ENCODE measurements at places on chromosomes 11 and 22.

DNA sequence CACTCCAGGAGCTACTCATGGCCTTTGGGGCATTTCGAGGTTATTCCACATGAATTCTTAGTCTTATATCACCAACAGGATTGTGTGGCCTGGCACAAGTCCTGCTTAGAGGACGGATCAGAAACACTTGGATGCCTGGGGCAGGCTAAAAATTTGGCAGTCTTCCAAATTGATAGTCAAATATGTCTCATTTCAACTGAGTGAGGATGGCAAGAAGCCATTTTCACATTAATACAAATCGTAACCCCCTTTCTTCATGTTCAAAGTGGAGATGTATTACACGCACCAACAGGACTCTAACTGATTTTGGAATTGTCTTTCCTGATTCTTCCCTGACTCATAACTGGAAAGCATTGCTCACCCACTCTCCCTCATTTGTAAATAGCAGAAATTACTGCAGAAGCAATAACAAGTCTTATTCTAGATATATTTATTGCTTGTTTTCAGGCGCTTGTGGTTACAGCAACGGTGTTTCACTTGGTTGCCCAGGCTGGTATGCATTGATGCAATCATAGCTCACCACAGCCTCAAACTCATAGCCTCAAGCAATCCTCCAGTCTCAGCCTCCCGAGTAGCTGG is 10.3 kb upstream of the CCDC86 start:
- DNase-seq: no peak

DNA sequence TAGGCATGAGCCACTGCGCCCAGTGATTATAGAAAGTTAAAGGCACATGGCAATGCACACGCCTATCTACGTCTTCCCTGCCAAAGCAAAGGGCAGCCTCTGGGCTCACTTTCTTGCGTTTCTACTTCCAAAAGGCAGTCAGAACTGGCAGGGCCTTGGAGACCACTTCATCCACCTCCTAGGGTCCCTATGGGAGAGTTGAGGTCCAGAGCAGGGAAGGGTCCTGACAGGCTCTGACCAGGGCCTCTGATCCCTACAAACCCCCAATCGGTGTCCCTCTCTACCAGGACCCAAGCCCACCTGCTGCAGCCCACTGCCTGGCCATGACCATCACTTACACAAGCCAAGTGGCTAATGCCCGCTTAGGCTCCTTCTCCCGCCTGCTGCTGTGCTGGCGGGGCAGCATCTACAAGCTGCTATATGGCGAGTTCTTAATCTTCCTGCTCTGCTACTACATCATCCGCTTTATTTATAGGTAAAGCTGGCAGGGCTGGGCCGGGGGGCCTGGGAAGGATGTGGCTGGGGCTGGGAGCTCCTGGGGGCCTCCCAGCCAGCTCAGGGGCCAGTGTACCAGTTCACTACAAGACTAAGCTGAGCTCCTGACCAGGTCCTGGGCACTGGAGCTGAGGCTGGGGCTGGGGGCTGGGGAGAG is 1.5 kb downstream of the BEST1 start:
- peak; percentile 30 for DNase-seq

- DNase-seq: peak; percentile 27
These were observed at the start of gene PAMR1 for GRCh38 chr11:35525501-35526175. Gene PAMR1 (minus strand): TSS chr11:35525616. CDS start chr11:35525585, 31 bp downstream.

- DNase-seq: peak; percentile 24
These were observed 66.5 kb upstream of the LIN7C start for GRCh38 chr11:27573024-27573423.

- DNase-seq: no peak
These were observed 2.5 kb upstream of the PYGM start for GRCh38 chr11:64762277-64762673.

DNA sequence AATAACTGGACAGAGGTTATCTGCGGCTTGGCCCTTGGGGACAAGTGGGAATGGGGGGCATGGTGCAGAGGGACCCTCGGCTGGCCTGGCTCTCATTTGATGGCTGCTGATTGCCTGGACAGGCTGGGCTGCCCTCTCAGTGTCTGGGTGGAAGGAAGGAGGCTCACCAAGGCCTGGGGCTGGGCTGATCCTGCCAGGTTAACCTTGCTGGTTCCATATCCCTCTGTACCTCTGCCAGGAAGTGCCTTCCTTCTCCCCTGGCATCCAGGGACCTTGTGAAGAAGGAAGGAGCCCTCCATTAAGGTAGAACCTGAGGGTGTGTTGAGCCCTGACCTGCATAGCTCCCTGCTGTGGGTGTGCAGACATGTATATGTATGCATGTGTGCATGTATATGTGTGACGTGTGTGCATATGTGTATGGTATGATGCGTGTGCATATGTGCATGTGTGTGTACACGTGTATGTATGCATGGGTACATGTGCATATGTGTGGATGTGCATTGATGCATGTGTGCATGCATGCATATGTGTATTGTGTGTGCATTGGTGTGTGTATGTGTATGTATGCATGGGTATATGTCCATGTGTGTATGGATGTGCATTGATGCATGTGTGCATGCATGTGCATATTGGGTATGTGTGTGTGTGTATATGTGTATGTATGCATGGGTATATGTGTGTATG is 433.9 kb downstream of the TBC1D22A start:
- DNase-seq: no peak

- no peak for DNase-seq
These were observed 3.0 kb upstream of the CHRNA10 start for GRCh38 chr11:3674189-3674588.

DNA sequence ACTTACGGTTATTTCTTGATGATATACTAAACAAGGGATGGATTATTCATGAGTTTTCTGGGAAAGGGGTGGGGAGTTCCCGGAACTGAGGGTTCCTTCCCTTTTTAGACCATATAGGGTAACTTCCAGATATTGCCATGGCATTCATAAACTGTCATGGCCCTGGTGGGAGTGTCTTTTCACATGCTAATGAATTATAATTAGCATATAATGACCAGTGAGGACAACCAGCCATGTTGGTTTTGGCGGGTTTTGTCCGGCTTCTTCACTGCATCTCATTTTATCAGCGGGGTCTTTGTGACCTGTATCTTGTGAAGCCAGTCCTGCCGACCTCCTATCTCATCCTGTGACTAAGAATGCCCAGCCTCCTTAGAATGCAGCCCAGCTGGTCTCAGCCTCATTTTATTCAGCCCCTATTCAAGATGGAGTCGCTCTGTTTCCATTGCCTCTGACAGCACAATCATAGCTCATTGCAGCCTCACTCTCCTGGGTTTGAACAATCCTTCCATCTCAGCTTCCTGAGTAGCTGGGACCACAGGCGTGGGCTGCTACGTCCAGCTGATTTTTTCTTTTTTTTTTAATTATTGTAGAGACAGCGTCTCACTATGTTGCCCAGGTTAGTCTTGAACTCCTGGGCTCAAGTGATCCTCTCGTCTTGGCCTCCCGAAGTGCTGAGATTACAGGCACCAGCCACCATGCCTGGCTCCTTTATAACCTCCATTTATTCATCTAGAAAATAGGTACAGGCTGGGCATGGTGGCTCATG is 52.6 kb upstream of the EMID1 start:
- DNase-seq: no peak

GRCh38 chr11:103042161-103042560 is 49.8 kb downstream of the DCUN1D5 start:
- no peak for DNase-seq
